ENCODE measurements at places on chromosomes 6 and 20. TPM values are rescaled to one million over a fixed set of nuclear protein-coding genes. Genes with fewer than 3 reads are reported as not detected.
A peak's percentile ranks its signal among the peaks of the same experiment; 100 is the strongest.

DNA sequence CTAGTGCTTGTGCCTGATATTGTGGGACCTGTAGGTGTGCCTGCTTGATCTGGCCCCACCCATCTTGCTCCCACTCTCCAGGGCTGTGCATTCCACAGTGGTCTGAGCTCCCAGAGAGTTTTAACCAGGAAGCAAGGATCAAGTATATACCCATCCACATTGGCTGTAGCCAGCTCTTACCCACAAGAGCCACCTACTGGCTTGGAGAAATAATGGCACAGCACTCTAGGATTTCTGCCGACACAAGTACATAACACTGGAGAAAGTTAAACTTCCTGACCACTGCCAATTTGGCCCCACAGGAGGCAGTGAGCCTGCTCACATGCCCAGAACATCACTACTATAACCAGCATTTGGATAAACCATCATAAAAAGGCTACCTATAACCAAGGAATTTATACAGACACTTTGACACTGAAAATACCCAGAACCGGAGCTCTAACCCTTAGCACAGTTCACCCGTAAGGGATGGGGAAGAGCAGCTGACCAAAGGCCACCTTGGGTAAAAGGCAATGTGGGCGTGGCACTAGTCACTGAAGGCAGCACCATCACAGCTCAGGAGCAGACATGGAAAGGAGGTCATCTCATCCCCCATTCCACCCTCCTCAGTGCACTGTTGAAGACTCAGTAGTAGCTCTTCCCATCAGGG is 440.4 kb downstream of the BTBD3 start:
- H3K4me3 ChIP-seq: no peak overlapping the region
- DNase-seq: no peak
- no peaks in the 10 kb centered on the region for H3K27me3 ChIP-seq
- no peaks in the 10 kb centered on the region for H3K4me1 ChIP-seq
- no peak overlapping the region for H3K27ac ChIP-seq

- H3K36me3 ChIP-seq: no peaks in the 10 kb centered on the region
- no peak overlapping the region for H3K27ac ChIP-seq
- DNase-seq: peak; percentile 35
- H3K27me3 ChIP-seq: no peaks in the 10 kb centered on the region
These were observed 41.7 kb downstream of the SUMO4 start for GRCh38 chr6:149441740-149442139.

Gene SLC22A23
- 9.6 TPM for total RNA-seq

DNA sequence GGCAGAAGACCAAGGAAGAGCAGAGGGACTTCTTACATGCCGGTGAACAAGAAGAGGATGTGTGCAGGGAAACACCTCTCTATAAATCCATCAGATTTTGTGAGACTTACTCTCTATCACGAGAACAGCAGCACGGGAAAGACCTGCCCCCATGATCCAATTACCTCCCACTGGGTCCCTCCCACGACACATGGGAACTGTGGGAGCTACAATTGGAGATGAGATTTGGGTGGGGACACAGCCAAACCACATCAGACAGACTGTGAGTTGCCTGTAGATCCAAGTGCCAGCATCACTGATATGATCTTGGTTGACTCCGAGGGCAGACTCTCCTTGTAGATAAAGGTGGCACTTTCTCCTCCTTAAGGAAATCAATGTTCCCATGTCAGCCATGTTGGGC is 414.8 kb upstream of the JARID2 start:
- no peaks in the 10 kb centered on the region for H3K27me3 ChIP-seq
- no peak overlapping the region for H3K4me3 ChIP-seq
- H3K27ac ChIP-seq: no peak overlapping the region
- no peak for DNase-seq
- no peaks in the 10 kb centered on the region for H3K4me1 ChIP-seq
- no peaks in the 10 kb centered on the region for H3K36me3 ChIP-seq

DNA sequence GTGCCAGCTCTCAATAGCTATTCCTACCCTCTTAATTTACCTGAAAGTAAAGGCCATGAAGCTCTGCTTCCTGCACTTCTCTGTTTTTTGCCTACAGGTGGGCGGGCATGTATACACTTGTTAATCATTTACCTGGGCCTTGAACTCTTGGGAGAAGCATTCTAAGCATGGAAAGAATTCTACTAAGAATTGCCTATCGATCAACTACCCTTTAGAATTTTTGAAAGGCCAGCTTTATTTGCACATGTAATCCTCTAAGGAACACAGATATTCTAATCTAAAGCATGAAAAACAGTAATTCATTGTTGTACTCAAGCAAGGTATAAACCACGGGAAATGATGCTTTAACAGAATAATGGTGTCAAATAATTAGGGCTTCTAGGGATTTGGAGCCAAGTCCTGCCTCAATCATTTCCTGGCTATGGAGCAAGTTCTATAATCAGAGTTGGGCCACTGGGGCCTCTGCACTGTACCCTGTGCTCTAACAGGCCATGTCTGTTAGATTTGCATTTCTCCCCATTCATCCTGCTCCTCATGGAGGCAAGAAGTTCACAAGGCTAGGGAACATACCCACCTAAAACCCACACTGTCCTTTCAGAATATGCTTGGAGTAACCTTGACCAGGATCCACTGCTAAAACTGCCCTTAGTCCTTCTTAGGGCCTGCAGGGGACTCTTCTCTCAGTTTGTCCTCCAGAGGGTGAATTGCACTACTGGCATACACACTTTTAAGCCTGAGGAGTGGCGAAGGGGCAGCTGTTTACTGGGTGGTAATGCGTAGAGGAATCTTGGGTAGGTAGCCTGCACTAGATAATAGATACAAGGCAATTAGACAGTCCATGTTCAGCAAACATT is 276.4 kb upstream of the JAG1 start:
- DNase-seq: no peak
- no peak overlapping the region for H3K4me3 ChIP-seq
- no peak overlapping the region for H3K27ac ChIP-seq
- no peaks in the 10 kb centered on the region for H3K36me3 ChIP-seq

DNA sequence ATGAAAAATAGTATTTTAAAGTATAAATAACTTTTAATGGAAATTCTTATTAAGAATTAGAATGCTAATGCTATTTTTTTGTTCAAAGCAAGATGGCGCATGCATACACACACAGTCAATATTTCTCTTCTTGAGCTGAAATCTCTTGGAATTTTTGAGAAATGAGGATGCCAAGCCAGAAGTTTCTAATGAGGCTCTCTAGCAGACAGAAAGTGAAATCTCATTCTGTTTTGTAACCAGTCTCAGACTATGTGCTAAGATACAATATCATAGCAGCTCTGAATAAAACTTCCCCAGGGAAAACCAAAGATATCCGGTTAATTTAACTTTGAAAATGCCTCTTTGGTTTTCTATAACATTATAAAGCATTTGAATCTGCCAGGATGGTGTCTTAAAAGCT is 97.2 kb upstream of the HDAC2 start:
- H3K4me1 ChIP-seq: no peaks in the 10 kb centered on the region
- H3K4me3 ChIP-seq: no peak overlapping the region
- H3K27ac ChIP-seq: no peak overlapping the region
- no peaks in the 10 kb centered on the region for H3K36me3 ChIP-seq
- no peak for DNase-seq

DNA sequence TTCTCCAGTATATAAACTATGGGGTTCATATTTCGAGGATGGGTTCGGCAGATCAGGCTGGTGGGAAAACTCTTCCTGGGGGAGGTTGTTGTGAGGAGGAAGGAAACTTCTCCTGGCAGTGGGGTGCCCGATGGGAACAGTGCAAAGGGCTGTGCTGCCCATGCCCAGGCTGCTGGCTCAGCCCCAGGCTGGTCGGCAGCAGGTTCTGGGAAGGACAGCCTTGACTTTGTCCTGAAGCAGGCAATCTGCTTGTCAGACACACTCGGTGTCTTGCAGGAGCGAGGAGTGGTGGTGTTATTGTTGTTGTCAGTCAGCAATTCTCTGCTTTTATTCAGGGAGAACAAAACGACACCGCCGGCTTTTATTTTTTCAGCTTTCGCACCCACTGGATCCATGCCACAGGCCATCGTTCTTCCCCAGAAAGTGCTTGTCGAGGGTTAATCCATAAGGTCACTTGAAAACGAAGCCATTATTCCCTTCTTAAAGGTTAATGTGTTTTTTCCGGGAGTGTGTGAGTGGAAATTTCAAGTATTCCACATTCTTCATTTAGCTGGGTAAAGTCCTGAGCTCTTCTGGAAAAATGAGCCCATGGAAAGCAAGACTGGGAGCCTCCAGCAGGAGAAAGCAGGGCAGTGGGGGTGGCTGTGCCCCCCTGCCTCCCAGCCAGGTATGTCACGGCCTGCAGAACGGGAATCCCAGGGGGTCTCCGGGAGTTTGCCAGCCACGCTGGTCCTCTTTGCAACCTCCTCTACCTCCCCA is 57.0 kb upstream of the STX16 start:
- DNase-seq: no peak
- H3K27ac ChIP-seq: peak overlapping the region; percentile 30
- no peaks in the 10 kb centered on the region for H3K36me3 ChIP-seq
- H3K4me1 ChIP-seq: no peaks in the 10 kb centered on the region

GRCh38 chr6:93416571-93417420 is 2.6 kb downstream of the EPHA7 start:
- no peaks in the 10 kb centered on the region for H3K36me3 ChIP-seq
- peak overlapping the region; percentile 78 for H3K4me3 ChIP-seq
- H3K4me1 ChIP-seq: peaks cover 21% of the 10 kb centered on the region
- peak; percentile 70 for DNase-seq

Gene NRN1
- total RNA-seq: 10.7 TPM

GRCh38 chr20:33233129-33233774 is 2.5 kb upstream of the BPIFA1 start:
- no peaks in the 10 kb centered on the region for H3K4me1 ChIP-seq
- H3K36me3 ChIP-seq: no peaks in the 10 kb centered on the region
- H3K4me3 ChIP-seq: no peak overlapping the region
- no peak overlapping the region for H3K27ac ChIP-seq
- no peak for DNase-seq
- peaks cover 19% of the 10 kb centered on the region for H3K27me3 ChIP-seq

DNA sequence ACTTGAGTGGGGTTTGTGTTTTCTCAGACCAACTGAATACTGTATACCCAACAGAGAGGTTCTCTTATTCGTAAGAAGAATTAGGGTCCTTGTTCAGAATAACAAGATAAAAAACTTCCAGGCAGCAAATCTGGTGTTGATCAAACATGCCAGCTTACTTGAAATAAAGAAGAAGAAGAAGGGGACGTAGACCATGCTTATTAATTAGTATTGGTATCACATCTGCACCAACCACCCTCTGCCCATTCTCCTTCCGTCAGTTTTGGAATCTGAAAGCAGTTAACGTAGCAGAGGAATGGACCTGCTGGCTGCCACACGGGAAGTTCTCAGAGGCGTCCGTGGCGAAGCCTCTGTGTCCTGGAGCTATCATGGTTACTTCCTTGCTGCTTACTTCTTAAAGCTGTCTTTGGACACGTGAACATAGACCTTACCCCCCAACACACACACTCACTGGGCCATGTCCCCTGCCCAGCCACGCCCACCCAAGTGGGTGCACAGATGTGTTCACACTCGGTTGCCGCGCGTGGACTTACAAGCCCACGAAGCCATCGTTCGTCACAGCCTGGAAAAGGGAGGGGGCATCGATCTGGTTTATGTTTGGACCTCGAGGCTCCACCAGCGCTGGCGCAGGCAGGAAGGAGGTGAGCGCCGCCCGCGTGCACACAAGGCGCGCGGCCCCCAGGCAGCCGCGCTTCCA is 4.1 kb upstream of the DLL1 start:
- no peak for DNase-seq
- peaks cover 87% of the 10 kb centered on the region for H3K27me3 ChIP-seq
- H3K27ac ChIP-seq: no peak overlapping the region
- H3K4me1 ChIP-seq: peaks cover 56% of the 10 kb centered on the region

- DNase-seq: no peak
- H3K27me3 ChIP-seq: no peaks in the 10 kb centered on the region
These were observed 201.1 kb upstream of the RREB1 start for GRCh38 chr6:6906570-6907213.

GRCh38 chr20:2533118-2533517 is 3.3 kb upstream of the TMC2 start:
- no peaks in the 10 kb centered on the region for H3K36me3 ChIP-seq
- H3K27me3 ChIP-seq: peaks cover 7% of the 10 kb centered on the region
- H3K4me1 ChIP-seq: no peaks in the 10 kb centered on the region
- no peak overlapping the region for H3K4me3 ChIP-seq

DNA sequence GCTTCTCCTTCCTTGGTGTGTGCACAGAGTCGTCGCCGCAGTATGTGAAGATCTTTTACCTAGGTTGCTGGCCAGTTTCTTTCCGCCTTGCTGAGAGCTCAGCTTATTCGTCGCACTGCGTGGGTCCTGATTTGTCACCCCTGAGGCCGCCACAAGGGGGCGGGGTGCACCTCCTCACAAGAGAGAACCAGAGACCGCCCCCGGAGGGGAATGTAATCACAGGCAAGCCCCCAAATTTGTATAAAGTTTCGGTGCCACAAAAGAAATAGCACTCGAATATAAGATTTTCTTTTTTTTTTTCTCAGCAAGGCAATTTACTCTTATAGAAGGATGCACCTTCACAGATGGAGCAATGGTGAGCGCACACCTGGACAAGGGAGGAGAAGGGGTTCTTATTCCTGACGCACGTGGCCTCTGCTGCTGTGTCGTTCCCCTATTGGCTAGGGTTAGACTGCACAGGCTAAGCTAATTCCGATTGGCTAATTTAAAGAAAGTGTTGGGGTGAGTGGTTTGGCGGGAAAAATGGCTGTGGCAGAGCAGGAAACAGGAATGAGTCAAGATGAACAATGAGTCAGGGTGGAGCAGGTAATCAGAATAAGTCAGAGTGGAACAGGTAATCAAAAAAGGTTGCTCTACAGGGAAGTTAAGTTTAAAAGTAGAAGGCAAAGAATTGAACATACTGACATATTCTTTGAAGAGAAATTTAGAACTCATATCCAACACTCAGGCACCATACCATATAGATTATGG is 19.5 kb downstream of the NCOA3 start:
- no peak overlapping the region for H3K4me3 ChIP-seq
- no peaks in the 10 kb centered on the region for H3K36me3 ChIP-seq
- no peaks in the 10 kb centered on the region for H3K4me1 ChIP-seq

Gene LY6G6C
- total RNA-seq: not detected

Gene SMLR1
- total RNA-seq: not detected

- H3K36me3 ChIP-seq: no peaks in the 10 kb centered on the region
- peaks cover 4% of the 10 kb centered on the region for H3K27me3 ChIP-seq
- H3K27ac ChIP-seq: no peak within 1 kb of the TSS
- no peak within 1 kb of the TSS for H3K4me3 ChIP-seq
- no peaks in the 10 kb centered on the region for H3K4me1 ChIP-seq
These were observed at the start of gene HLA-DQB1 for GRCh38 chr6:32666420-32667300. Gene HLA-DQB1 (minus strand): TSS chr6:32666657. CDS start chr6:32666607, 50 bp downstream.

GRCh38 chr6:22809370-22809769 is 240.0 kb downstream of the HDGFL1 start:
- no peaks in the 10 kb centered on the region for H3K4me1 ChIP-seq
- DNase-seq: no peak
- H3K27me3 ChIP-seq: no peaks in the 10 kb centered on the region
- no peaks in the 10 kb centered on the region for H3K36me3 ChIP-seq
- no peak overlapping the region for H3K4me3 ChIP-seq

Gene MAK
- 0.36 TPM for total RNA-seq

Gene PSORS1C2
- total RNA-seq: not detected

DNA sequence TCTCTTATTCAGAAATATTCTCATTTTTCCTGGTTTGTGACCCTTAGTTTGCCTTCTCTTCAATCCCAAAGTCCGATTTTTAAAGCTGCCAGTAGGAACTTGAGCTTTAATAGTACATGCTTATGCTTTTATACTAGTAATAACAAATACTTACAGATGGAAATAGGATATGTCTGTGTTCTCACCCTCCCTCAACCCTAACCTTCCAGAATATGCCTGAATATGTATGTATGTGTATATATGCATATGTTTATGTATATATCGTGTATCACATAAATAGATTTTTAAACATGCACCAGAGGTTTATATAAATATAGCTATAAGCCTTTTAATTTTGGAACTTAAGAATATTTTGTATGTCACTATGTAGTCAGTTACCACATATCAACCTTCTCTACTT is 38.8 kb downstream of the CDYL start:
- no peak overlapping the region for H3K27ac ChIP-seq
- peaks cover 23% of the 10 kb centered on the region for H3K4me1 ChIP-seq
- H3K27me3 ChIP-seq: no peaks in the 10 kb centered on the region
- no peaks in the 10 kb centered on the region for H3K36me3 ChIP-seq
- H3K4me3 ChIP-seq: no peak overlapping the region

Gene PPP1R14C
- 0.55 TPM for total RNA-seq
